Fibroblast of skin of right biceps (primary cell): ENCODE measurements at places on chromosomes 5 and 9.
A peak's percentile ranks its signal among the peaks of the same experiment; 100 is the strongest.

DNA sequence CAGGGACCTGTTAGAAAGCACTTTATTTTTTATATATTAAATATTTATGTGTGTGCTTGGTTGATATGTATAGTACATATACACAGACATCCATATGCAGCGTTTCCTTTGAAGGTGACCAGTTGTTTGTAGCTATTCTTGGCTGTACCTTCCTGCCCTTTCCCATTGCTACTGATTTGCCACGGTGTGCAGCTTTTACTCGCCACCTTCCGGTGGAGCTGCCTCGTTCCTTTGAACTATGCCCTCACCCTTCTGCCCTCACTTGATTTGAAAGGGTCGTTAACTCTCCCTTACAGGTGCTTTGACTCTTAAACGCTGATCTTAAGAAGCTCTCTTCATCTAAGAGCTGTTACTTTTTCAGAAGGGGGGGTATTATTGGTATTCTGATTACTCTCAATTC lies 20.5 kb downstream of the RGMB start:
- no peak for DNase-seq

- DNase-seq: peak; percentile 57
Measured at GRCh38 chr9:69975681-69976080, 68.0 kb upstream of the MAMDC2 start.

DNA sequence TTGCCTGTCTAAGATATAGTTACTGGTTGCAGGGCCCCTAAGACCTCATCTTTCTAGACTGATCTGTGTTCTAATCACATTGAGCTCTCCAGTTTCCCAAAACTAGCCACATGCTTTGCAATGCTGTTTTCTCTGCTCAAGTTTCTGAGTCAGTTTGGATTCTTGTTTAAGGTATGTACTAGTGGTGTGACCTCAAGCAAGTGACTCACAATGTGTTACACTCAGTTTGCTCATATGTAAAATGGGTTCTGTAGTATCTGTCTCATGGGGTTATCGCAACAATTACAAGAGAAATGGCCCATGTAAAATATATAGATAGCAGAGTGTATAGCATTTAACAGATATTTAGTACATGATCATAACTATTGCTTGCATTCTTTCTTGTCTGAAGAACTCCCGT lies 153.1 kb upstream of the ELL2 start:
- DNase-seq: peak; percentile 72

- peak; percentile 60 for DNase-seq
Measured at GRCh38 chr9:98575379-98576346, 133.1 kb downstream of the GABBR2 start.

GRCh38 chr9:18260521-18260920 lies 213.4 kb upstream of the ADAMTSL1 start:
- DNase-seq: peak; percentile 66

DNA sequence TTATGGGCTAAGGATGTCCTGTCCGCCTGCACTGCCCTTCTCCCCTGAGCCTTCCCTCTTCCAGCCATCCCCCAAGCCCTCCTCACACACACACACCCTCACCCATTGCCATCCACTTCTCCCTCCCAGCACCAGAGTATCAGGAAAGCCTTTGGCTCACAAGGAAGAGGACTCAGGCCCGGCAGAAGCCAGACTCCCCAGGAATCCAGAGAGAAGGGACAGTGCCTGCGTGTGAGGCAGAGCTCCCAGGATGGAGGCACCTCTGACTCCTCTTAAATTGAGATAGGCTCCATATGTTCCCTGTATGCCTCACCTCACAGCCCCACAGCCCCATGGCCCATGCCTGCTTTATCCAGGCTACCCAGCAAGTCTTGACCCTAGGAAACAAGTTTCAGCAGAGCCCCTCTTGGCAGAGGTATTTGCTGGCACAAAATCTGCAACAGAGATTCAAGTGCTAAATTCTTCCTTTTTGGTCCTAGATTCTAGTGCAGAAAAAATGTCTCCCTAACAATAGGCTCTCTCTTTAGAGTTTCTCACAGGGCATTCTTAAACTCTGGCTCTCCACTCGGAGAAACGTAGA lies 761 bp downstream of the IL17B start:
- no peak for DNase-seq

GRCh38 chr5:7078101-7078500 lies 317.8 kb upstream of the ADCY2 start:
- no peak for DNase-seq

- DNase-seq: peak; percentile 37
Measured at GRCh38 chr5:54595721-54596120, 78.2 kb downstream of the SNX18 start.

DNA sequence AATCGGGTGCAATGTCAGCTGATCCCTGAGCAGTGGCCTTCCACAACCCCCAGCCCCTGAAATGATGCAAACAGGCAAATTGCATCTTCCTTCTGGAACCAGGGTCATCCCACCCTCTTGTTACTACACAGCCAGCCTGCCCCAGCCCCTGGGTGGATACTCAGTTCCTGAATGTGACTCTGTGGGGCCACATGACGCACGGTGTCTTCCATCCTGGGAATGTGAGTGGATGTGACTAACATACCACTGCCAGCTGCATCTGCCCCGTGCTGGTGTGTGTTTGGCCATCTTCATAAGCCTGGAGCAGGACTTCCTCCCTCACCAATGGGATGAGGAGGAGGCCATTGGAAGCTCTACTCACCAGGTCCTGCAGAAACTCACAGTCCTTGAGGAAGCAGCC lies 257.9 kb upstream of the ADAMTS16 start:
- DNase-seq: no peak

- DNase-seq: no peak
Measured at GRCh38 chr9:92406477-92406876, 2.1 kb upstream of the OGN start.

GRCh38 chr9:4844056-4844838 lies 51.5 kb downstream of the RCL1 start:
- no peak for DNase-seq

- no peak for DNase-seq
Measured at GRCh38 chr9:73031350-73031749, 78.5 kb upstream of the ALDH1A1 start.

GRCh38 chr5:103397739-103398581 lies 139.4 kb downstream of the MACIR start:
- DNase-seq: peak; percentile 74

DNA sequence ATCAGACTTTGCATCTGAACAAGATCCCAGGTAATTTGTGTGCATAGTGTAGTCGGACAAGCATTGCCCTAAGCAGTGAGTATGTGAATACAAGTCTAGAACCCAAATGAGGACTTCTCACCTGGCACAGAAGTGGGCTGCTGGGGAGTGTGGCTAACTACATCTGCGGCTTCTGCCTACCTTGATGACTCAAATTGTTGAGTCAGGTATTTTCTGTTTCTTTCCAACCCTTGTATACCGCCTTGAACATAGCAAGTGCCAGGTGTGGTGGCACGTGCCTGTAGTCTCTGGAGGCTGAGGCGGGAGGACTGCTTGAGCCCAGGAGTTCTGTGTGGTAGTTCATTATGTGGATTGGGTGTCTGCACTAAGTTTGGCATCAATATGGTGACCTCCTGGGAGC lies 7.9 kb upstream of the JADE2 start:
- DNase-seq: no peak

DNA sequence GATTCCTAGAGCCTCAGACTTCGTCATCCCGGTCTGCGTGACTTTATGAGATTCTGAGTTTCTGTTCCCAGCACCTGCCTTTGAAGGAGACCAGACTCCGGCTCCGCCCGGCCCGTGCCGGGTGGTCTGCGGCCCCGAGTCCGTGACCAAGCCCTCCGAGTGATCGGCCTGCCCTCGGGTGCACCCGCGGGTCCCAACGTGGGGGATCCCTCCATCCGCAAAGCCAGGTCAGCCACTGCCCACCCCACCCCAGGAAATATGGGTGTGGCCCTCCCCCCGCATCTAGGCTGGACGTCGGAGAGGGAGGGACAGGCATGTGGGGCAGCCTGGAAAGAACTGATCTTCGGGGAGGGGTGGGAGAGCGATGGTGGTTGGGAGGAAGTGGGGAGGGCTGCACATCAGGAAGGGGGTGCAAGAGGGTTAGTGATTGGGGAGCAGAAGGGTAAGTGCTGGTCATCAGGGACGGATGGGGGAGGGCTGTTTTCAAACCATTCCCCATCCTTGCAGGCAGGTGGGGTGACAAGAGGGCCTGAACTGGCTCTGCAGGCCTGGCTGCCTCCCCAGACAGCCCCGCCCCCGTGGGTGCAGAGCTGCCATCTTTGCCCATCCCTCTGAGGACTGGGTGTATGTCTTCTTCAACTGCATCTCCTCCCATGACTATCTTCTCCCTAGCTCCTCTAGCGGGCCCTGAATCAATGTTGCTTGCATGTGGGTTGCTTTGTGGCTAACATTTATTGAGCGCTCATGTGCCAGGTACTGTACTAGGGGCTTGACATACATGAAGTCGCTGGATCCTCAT lies 747 bp downstream of the LRSAM1 start:
- peak; percentile 31 for DNase-seq

- no peak for DNase-seq
Measured at GRCh38 chr5:72539726-72540125, 32.5 kb upstream of the ZNF366 start.

DNA sequence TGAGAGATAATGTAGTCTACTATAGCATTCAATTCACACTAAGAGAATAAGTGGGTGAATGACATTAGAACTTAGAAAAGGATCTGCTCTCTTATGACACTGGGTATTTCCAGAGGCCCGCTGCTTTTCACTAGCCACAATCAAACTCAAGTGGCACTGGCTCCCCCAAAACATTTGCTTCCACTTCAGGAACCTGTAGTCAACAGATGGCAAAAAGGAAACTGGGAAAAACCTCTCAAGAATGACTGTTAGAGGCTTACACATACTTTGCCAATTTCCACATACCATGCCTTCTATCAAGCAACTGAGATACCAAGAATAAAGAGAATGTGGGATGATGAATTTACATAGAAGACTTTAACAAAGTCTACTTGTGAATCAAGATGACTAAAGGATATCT lies 11.2 kb downstream of the POC5 start:
- DNase-seq: no peak

GRCh38 chr5:123176224-123176937 lies 87.3 kb downstream of the PRDM6 start:
- DNase-seq: peak; percentile 69

DNA sequence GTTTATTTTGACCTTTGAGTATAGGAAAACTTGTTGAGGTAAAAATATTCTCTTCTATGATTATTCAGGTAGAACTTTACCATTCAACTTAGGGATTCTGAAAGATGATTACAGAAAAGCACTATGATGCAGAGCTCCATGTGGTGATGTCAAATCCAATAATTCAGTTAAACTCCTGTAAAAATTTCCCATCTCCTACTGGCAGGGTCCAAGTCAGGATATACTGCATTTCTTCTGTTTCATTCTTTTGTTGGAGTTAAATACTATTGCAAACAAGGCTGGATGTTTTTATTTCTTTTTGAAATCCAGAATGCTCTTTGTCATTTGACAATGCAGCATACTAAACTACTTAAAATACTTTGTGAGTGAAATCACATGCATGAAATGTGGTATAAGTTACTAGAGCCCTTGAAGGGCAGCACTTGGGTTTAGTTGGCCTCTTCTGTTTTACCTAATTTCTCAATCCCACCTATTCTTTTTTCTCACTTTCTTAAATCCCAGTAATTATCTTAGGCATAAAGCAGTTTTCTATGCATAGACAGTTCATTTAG lies 204.5 kb downstream of the FBXL7 start:
- peak; percentile 70 for DNase-seq

- no peak for DNase-seq
Measured at GRCh38 chr5:95331358-95331757, 46.5 kb upstream of the MCTP1 start.
